Activated CD4-positive, alpha-beta T cell treated with anti-CD3 and anti-CD28 coated beads for 36 hours (primary cell): ENCODE measurements at places on chromosomes 1 and 21.

DNA sequence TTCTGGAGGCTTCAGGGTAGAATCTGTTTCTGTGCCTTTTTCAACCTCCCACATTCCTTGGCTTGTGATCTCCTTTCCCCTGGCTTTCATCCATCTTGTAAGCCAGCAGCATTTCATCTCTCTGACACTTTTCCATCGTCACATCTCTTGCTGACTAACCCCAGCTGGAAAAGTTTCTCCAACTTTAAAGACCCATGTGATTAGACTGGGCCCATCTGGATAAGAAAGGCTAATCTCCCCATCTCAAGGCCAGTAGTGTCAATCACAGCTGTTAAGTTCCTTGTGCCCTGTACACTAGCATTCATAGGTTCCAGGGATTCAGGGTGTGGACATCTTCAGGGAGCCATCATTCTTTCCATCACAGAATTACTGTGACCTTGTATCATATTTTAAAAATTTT, 452.1 kb downstream of the TTLL7 start:
- no peak for DNase-seq

GRCh38 chr1:207565546-207566468, 69.8 kb downstream of the CR1 start:
- no peak for DNase-seq

GRCh38 chr21:45251635-45252447, 35.9 kb downstream of the POFUT2 start:
- no peak for DNase-seq

GRCh38 chr1:29090937-29091618, 32.6 kb downstream of the TMEM200B start:
- no peak for DNase-seq

DNA sequence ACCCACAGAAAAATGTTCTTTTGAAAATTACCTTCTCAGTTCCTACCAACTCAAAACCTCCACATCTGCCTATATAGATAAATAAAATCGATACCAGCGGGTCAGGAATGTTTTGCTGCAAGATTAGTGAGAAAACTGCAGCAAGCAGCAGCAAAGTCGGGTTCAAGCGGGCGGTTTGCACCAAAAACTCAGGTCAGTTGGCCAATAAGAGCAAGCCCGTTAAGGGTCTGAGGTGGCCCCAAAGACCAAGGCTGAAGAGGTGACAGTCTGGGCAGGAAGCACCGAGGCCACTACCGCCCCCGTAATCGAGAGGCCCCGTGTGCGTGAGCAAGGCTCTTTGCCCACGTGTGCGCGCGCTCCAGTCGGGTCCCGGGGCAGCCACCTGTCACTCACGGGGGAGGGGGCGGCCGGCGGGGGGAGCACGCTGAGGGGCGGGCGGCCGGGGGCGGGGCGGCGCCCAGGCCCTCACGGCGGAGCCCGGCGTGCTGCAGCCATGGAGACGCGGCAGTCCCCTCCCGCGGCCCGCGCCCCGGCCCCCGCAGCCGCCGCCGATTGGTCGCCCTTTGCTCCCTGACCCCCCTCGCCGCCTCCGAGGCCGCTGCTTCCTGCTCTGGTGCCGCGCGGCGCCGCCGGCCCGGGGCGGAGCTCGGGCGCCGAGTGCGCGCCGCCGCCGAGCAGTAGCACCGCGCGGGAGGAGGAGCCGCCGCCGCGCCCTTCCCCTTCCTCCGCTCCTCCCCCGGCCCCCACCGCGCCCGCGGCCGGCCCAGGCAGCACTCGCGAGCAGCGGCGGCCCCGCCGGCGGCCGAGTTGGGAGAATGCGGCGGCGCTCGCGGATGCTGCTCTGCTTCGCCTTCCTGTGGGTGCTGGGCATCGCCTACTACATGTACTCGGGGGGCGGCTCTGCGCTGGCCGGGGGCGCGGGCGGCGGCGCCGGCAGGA, at the start of gene GALNT2:
TSS of gene GALNT2 (plus strand) at position 773 of the 939 bp plus-strand sequence. CDS start at position 816, 43 bp downstream.
- peak; percentile 95 for DNase-seq

DNA sequence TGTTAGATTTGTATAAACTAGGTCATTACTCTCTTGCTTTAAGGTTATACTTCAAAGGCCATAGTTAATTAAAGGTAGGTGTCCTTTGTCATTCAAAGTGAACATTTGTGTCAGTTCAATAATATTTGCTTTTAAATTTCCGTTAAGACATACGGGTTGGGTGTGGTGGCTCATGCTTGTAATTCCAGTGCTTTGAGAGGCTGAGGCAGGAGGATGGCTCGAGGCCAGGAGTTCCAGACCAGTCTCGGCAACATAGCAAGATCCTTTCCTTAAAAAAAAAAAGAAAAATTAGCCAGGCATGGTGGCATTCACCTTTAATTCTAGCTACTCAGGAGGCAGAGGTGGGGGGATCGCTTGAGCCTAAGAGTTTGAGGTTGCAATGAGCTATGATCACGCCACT, 80.4 kb downstream of the KIF26B start:
- no peak for DNase-seq

DNA sequence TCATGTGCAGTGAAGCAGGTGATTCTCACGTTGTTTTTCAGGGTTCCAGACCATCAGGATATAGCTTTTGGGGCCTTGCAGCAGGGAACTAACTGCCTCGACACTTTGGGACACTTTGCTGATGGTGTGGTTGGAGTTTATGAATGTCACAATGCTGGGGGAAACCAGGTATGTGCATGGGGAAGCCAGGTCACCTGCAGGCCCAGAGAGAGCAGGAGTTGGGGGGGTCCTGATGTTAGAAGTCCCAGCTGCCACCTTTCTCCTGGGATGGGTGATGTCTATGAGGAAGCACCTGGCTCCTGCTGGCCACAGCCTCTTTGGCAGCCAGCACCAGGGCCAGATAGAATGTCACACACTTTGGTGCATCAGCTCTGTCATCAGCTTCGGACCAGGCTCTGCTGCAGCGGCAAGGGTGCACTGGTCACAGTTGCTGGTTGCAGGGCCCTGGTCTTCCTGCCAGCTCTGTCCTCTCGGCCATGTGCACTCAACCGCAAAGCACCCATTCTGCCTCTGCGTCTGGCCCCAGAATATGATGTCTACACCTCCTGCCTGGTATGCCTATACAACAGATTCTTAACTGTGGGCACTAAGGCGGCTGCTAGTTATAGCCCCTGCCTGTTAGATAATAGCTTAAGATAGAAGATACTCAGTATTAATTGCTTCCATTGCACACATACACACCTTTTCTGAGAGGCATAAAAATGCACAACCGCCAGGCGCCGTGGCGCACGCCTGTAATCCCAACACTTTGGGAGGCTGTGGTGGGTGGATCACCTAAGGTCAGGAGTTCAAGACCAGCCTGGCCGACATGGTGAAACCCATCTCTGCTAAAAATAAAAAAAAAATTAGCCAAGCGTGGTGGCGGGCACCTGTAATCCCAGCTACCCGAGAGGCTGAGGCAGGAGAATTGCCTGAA, 160.7 kb downstream of the PGBD5 start:
- no peak for DNase-seq

DNA sequence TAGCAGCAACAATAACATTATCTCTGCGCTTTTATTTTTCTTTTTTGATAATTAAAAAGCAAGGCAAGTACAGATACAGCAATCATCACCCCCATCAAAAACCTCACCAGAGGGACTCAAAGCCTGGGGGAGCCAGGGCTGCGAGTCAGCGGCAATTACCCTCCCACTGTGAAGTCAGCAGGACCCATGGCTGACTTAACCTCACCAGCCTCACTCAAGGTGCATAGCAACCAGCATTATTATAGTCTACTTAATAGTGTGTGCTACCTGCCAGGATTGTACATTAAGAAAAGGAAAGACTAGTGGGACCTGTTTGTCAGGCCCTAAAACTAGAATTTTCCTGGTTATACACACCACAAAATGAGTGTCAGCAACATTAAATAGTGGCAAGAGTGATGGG, 28.9 kb upstream of the SERBP1 start:
- DNase-seq: no peak

GRCh38 chr1:179831852-179832699, 45.5 kb downstream of the TOR1AIP2 start:
- peak; percentile 42 for DNase-seq

GRCh38 chr1:1074631-1075147, 583 bp upstream of the RNF223 start:
- DNase-seq: peak; percentile 12

DNA sequence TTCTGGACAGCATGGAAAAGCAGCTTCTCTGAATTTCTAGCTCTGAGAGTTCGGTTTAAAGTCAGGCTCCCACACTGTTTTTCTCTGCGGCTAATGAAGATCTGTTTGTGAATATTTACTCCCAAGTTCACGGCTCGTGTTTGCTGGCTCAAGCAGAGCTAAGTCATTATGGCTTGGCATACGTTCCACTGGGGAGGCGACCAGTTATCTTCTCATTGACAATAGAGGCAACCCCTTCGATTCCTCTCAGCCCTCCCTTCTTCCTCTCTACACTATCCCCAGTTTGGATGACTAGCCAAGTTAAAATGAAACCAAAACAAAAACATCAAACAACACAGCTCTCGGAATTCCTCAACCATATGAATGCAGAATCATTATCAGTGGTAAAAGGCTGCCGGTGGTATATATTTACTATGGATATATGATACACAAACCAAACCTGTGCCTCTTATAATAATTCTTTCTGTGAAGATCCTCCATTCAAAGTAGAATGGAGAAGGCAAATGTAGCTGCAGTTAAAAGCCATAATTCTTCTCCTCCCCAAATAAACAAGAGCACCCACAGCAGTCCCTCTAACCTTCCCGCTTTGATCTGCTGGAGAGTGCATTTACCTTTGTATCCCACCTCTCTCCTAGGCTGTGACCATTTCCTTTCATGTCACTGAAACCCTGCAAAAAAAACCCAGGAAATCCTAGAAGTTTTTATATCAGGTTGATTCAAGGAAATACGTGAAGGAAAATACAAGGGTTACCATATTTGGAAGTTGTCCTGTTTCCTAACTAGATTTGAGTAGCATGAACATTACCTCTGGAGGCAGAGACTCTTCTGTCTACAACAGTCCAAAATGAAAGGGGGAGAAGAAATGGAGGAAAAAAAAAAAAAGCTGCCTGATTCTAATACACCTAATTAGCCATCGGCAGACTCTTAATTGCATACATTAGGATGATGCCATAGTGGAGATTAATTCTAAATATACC, 108.3 kb upstream of the USH2A start:
- DNase-seq: no peak

DNA sequence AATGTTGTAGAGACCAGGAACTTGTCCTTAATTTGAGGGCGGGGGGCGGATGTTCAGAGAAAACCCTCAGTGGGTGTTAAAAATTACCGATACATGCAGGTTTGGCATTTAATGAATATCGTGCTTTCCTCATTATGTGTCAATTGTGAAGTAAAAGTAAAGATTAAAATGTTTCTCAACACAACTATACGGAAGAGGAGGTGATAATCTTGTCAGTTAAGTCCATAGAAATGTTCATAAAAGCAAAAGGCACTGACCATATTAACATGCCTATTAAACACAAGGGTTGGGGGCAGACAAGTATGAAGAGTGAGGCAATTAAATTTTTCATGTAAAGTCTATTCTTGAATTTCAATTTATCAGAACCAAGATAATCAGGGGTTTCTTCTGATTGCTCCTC, 1.3 kb downstream of the BRINP3 start:
- DNase-seq: no peak

- DNase-seq: no peak
Observed at GRCh38 chr1:223771469-223771813, 59.1 kb downstream of the CAPN2 start.

DNA sequence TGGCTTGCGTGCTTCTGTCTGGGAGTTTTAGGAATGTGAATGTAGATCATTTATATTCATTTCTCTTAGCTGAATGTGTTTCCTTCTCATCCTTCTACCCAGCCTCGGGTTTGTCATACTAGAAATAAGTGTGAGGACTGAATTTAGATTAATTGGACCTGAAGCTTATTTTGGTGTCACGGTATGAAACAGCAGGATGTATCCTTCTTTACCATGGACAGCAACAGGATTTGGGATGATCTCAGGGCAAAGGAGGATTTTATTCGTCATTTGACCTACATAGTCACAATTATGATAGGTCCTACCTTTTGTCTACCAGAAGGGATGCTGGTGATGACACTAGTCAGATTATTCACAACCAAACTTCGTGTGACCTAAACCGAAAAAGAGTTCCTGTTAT, 127.4 kb downstream of the FMN2 start:
- DNase-seq: no peak

DNA sequence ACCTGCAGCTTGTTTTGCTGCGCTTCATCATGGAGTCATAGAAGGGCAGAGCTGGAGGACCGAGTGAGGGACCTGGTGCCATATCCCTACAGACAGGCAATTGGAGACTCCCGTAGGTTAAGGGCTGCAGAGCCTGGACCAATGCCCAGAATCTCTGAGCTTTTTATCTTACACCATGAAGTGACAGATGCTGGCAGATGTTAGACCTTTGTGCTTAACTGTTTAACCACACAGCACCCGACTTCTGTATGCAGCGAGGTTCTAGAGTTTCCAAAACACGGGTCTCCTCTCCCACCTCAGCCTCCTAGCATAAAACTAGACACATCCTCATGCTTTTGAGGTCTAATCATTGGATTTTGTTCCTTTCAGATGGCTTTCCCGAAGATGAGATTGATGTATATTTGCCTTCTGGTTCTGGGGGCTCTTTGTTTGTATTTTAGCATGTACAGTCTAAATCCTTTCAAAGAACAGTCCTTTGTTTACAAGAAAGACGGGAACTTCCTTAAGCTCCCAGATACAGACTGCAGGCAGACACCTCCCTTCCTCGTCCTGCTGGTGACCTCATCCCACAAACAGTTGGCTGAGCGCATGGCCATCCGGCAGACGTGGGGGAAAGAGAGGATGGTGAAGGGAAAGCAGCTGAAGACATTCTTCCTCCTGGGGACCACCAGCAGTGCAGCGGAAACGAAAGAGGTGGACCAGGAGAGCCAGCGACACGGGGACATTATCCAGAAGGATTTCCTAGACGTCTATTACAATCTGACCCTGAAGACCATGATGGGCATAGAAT, 47.6 kb downstream of the B3GALT5 start:
- no peak for DNase-seq

DNA sequence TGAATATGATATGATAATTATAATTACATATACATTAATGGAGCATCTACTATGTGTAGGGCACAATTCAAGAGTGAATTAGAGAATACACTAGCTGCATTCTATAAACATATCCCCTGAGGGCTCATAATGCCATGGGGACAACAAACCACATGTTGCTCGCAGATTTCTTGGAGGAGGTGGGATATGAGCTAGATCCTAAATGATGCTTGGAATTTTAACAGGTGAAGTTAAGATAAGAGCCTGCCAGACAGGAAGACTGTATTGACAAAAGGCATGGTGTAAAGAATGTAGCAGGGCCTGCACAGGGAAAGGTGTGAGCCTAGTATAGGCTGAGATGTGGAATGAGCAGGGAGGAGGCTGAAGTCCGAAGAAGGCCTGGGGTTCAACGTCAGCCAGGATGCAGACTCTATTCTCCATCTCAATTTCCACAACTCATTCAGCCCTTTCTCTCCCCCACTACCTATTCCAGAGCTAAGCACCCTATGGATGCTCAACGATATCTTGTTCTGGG, 120.2 kb downstream of the ELAVL4 start:
- DNase-seq: no peak

DNA sequence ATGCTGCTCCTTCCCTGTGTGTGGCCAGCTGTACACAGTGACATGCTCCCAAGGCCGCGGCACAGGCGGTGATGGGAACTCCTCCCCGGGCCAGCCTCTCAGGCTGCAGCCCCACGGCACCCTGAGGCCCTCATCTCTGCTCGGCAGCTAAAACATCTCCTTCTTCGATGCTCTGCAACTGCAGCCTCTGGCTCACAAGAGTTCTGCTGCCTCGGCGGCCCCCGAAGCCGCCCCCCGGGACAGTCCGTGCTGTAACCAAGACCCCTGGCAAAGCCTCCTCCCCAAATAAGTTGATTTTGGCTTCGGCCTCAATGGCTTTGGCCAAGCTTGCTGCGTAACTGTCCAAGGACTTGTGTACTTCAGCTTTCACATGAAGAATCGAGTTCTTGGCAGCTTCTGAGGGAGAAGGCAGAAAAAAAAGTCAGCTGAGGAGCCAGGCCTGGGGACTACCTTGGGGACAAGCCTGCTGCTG, 51.3 kb downstream of the GPR161 start:
- no peak for DNase-seq
